ENCODE measurements at places on chromosomes 5 and 9. TPM values are rescaled to one million over a fixed set of nuclear protein-coding genes. Genes with fewer than 3 reads are reported as not detected.
A peak's percentile ranks its signal among the peaks of the same experiment; 100 is the strongest.

Gene BSPRY
- total RNA-seq, result not detected

Gene IFNA13
- total RNA-seq, result not detected

Gene OBP2B
- not detected for total RNA-seq

Gene NUDT2
- total RNA-seq, result 16.2 TPM

Gene SSBP2
- 42.6 TPM for total RNA-seq

Gene RABGAP1
- 57.9 TPM for total RNA-seq

Gene SLCO4C1
- 0.15 TPM for total RNA-seq

Gene RNF38
- total RNA-seq, result 16.1 TPM

- H3K27me3 ChIP-seq, result no peaks in the 10 kb centered on the region
- H3K4me3 ChIP-seq, result no peak overlapping the region
- H3K36me3 ChIP-seq, result no peaks in the 10 kb centered on the region
- no peak for DNase-seq
- H3K4me1 ChIP-seq, result no peaks in the 10 kb centered on the region
- H3K27ac ChIP-seq, result no peak overlapping the region
Observed at GRCh38 chr9:104682642-104683041, 11.7 kb upstream of the OR13D1 start.

DNA sequence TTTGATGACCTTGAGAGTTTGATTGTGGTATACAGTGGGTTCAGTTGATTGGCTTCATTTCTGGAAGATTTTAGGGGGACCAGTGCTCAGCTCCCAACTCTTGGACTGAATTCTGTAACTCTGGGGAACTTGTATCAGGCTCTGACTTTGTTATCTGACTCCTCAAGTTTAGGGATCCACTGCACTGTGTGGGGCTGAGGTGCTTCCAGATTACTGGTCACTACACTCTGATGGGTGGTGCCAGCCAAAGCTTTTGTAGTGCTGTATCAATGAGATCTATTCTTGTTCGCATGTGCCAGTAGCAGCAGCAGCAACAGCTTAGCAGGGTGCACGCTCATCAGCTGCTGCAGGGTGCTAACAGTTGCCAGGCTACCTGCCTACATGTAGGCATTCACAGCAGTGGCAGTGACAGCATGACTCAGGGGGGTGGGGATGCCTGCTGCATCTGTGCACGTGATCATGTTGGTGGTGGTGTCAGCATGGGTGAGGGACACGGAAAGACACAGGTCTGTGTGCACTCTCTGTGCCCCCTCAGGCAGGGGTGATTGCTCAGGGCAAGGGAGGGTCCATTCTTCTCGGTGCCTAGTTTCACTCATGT lies 438.8 kb upstream of the SEMA6A start:
- no peaks in the 10 kb centered on the region for H3K36me3 ChIP-seq
- H3K4me1 ChIP-seq, result no peaks in the 10 kb centered on the region
- DNase-seq, result no peak
- H3K27me3 ChIP-seq, result no peaks in the 10 kb centered on the region
- H3K4me3 ChIP-seq, result no peak overlapping the region

DNA sequence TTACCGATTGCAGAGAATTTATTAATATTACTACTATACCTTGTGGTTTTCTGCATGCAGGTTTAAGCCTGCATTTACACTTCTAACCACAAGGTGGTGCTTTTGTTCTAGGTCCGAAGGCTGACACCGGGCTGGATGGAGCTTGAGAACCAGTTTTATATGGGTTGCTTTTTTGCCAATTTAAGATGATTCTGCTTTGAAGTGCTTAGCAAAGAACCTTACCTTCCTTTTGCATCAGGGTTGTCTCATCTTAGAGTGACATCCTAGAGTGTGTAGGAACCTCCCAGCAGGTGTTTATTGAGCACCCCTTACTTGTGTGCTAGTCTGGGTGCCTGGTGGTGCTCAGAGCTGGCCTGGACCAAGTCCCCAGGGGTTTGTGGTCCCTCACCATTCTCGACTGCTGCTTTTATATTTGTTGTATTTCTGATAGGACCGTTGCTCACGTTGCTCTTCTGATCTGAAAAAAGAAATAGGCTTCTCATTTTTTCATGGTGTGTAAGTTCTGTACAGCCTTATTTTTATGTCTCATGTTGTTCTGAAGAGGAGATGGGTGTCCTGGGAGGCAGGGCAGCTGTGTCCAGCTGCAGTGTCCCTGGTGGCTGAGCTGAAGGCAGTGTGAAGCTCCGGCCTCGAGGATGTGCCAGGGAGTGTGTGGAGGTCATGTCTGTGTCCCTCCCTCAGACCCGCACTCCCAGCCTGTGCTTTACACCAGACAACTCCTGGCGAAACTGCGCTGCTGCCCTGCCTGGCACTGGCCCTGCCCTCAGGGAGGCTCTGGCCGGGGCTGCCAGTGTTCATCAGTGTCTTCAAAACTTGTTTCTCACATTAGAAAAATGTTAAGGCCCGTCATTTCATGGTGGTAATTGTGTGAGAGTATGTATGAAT lies 54.3 kb downstream of the EHMT1 start:
- no peaks in the 10 kb centered on the region for H3K36me3 ChIP-seq
- no peak for DNase-seq
- H3K4me1 ChIP-seq, result peaks cover 21% of the 10 kb centered on the region
- H3K4me3 ChIP-seq, result no peak overlapping the region
- H3K27ac ChIP-seq, result no peak overlapping the region
- no peaks in the 10 kb centered on the region for H3K27me3 ChIP-seq

- H3K4me1 ChIP-seq, result no peaks in the 10 kb centered on the region
- peak overlapping the region; percentile 3 for H3K27ac ChIP-seq
- no peak overlapping the region for H3K4me3 ChIP-seq
- peaks cover 8% of the 10 kb centered on the region for H3K27me3 ChIP-seq
- no peaks in the 10 kb centered on the region for H3K36me3 ChIP-seq
Observed at GRCh38 chr5:158739951-158740757, 359.6 kb downstream of the EBF1 start.

DNA sequence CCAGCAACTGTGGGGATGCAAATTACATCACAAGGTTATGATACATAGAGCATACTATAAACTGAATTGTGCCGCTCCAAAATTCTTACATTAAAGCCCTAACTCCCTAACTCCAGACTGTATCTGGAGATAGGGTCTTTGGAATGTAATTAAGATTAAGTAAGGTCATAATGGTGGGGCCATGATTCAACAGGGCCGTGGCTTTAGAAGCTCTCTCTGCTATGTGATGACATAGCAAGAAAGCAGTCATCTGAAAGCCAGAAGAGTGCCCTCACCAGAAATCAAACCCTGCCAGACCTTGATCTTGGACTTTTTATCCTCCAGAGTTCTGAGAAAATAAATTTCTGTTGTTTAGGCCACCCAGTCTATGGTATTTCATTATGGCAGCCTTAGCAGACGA lies 123.9 kb downstream of the FBXL17 start:
- no peaks in the 10 kb centered on the region for H3K27me3 ChIP-seq
- H3K36me3 ChIP-seq, result no peaks in the 10 kb centered on the region
- H3K4me1 ChIP-seq, result peaks cover 32% of the 10 kb centered on the region
- no peak for DNase-seq

- H3K27ac ChIP-seq, result no peak overlapping the region
- DNase-seq, result no peak
- no peaks in the 10 kb centered on the region for H3K27me3 ChIP-seq
- no peaks in the 10 kb centered on the region for H3K36me3 ChIP-seq
- no peaks in the 10 kb centered on the region for H3K4me1 ChIP-seq
- no peak overlapping the region for H3K4me3 ChIP-seq
Observed at GRCh38 chr5:18702821-18703220, 1068.6 kb downstream of the TAF11L14 start.

DNA sequence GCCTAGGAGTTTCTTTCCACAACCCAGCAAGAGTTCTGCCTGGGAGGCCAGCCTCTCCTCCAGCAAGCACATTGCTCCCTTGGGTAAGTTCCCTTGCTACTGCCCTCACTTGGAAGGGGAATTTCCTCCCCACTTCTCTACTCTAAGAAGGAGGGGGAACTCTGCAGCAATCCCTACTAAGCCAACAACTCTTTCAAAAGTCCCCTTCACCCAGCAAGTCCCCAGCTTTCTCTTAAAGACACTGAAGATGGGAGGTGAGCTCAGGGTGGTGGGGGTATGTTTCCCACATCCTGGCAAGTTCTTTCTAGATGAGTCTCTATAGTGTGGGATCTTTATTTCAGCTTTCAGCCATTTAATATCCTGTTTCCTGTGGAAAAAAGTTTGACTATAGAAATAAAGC lies 49.0 kb downstream of the PDE8B start:
- H3K36me3 ChIP-seq, result no peaks in the 10 kb centered on the region
- no peaks in the 10 kb centered on the region for H3K4me1 ChIP-seq
- H3K27me3 ChIP-seq, result no peaks in the 10 kb centered on the region
- H3K27ac ChIP-seq, result no peak overlapping the region
- DNase-seq, result no peak
- no peak overlapping the region for H3K4me3 ChIP-seq

GRCh38 chr5:109964136-109964535 lies 274.4 kb downstream of the MAN2A1 start:
- H3K4me1 ChIP-seq, result no peaks in the 10 kb centered on the region
- no peaks in the 10 kb centered on the region for H3K36me3 ChIP-seq

- no peak for DNase-seq
- peaks cover 6% of the 10 kb centered on the region for H3K4me1 ChIP-seq
- no peak overlapping the region for H3K27ac ChIP-seq
- H3K4me3 ChIP-seq, result no peak overlapping the region
- no peaks in the 10 kb centered on the region for H3K27me3 ChIP-seq
Observed at GRCh38 chr9:14989811-14990210, 79.6 kb upstream of the FREM1 start.

DNA sequence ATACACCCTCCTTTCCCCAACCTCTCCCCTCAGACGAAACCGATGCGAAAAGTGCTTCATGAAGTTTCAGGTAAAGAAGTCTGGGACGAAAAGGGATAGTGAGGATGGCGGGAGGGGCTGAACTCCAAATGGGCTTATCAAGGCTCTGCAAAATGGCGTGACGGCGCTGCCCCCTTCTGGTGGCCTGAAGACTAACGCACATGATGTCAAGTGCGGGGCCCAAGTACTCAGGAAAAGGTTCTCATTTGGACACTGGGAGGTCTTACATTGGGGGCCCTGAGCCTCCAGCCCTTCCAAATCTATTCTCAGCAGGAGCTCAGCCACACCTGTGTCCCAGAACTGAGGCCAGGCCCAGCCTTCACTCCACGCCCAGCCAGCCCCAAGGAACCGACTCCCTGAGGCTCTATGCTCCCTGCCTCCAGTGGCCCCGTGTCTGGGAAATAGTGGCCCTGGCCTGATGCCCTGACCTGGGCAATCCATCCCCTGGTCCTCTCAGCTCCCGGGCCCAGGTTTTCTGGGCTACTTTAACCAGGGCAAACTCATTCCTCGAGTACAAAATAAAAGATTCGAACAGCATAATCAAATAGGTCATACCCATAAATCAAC lies 119.9 kb downstream of the KCNIP1 start:
- H3K27me3 ChIP-seq, result no peaks in the 10 kb centered on the region
- no peak overlapping the region for H3K4me3 ChIP-seq
- DNase-seq, result no peak
- no peaks in the 10 kb centered on the region for H3K4me1 ChIP-seq
- no peaks in the 10 kb centered on the region for H3K36me3 ChIP-seq
- H3K27ac ChIP-seq, result no peak overlapping the region
